ENCODE measurements at places on chromosomes 6 and 20.

GRCh38 chr6:16028966-16029365 lies 99.9 kb upstream of the MYLIP start:
- DNase-seq: peak; percentile 1

- peak; percentile 41 for DNase-seq
These were observed at the start of gene HLA-DMB for GRCh38 chr6:32940656-32941213. Gene HLA-DMB (minus strand): TSS chr6:32941028. CDS start chr6:32940807, 221 bp downstream.

DNA sequence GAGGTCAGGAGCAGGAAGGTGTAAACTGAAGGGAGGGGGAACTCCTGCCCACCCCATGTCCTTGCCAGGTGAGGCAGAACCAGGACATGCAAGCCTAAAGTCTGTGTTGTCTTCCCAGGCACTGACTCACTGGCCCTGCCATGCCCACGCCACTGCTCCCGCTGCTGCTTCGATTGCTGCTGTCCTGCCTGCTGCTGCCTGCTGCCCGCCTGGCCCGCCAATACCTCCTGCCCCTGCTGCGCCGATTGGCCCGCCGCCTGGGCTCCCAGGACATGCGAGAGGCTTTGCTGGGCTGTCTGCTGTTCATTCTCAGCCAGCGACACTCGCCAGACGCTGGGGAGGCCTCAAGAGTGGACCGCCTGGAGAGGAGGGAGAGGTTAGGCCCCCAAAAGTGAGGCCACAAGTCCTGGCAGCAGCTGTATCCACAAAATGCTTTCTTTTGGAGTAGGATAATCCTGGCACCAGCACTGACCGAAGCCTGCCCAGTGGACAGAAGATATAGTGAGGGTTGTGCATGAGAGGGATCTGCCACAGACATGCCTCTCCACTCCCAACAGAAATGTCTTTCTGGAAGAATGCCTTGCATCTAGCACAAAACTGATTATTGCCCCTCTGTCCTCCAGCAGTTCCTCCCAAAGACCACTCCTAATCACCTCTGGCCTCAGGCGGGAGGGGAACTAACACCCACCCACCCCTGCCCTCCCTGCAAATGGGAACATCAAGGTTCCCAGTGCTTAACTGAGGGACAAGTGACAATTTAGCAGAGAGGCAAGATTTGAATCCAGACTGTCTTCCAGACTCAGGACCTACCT lies 812 bp downstream of the MYMX start:
- no peak for DNase-seq

DNA sequence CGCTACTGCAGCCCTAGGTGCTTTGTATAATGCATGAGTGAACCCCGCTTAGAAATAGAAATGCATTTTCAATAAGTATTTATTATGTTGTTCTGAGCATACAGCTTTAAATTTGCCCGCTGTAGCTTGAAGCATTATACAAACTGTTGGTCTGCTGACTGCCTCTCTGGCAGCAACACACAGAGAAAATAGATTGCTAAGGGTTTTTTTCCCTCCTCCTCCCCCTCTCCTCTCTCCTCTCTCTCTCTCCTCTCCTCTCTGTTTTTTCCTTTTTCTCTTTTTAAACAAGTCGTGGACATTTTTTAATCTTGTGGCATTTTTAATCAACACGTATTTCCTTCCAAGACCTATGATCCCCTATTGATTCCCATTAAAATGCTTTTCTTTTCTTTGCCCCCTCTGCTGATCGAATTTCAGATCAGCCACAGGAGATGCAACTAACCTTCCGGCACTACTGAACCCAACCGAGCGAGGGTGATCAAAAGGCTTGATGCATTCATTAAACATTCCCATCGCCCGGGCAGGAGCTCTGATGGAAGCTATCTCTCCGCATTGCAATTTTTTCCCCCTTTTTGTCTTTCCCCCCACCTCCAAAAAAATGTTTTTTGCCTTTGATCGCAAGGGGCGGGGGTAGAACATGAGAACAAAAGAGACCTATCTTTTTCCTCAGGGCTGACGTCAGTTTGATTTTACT lies 90.7 kb upstream of the ARID1B start:
- peak; percentile 38 for DNase-seq

DNA sequence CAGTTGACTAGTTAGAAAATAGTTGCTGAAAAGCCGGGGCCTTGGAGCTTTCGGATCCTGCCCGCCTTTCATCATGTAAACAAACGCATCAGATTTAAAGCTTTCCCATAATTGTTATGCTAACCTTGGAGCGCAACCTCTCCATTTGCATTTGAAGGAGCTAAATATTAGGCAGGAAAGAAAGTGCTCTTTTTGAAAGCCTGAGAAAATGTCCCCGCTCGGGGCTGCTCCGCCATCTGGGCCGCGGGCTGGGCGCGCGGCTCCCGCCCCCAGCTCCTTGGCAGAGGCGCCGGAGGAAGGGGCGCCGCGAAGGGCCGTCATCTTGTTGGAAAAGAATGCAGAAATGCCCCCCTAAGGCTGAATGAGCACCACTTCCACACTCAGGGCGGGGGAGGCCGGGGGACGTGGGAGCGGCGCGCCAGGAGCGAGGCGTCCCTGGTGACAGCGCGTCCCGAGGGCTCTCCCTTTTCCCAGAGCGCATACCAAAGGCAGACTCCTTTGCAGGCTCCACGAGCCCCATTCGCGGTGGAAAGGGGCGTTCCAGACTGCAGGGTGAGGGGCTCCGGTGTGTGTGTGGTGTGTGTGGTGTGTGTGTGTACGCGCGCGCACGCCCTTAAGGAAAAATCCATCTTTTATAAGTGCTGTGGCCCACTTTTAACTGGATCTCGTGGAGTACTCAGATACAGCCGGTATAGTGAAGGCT lies 145.6 kb upstream of the ID4 start:
- no peak for DNase-seq

DNA sequence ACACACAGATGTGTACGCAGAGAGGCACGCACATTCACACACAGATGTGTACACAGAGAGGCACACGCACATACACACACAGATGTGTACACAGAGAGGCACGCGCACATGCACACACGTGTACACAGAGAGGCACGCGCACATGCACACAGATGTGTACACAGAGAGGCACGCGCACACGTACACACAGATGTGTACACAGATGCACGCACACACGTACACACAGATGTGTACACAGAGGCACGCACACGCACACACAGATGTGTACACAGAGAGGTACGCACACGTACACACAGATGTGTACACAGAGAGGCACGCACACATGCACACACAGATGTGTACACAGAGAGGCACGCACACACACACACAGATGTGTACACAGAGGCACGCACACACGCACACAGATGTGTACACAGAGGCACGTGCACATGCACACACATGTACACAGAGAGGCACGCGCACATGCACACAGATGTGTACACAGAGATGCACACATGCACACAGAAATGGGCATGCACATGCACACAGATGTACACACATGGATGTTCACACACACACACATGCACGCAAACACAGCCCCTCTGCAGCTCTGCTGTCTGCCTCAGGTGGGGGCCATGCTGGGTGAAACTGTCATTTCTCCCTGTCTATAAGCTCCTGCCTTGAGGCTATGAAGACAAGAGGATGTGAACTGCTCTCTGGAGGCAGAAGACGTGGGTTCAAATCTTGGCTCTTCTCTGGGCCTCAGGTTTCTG lies 14.3 kb upstream of the MYT1 start:
- DNase-seq: no peak

- no peak for DNase-seq
These were observed 150.6 kb downstream of the GJA10 start for GRCh38 chr6:90044833-90045381.

DNA sequence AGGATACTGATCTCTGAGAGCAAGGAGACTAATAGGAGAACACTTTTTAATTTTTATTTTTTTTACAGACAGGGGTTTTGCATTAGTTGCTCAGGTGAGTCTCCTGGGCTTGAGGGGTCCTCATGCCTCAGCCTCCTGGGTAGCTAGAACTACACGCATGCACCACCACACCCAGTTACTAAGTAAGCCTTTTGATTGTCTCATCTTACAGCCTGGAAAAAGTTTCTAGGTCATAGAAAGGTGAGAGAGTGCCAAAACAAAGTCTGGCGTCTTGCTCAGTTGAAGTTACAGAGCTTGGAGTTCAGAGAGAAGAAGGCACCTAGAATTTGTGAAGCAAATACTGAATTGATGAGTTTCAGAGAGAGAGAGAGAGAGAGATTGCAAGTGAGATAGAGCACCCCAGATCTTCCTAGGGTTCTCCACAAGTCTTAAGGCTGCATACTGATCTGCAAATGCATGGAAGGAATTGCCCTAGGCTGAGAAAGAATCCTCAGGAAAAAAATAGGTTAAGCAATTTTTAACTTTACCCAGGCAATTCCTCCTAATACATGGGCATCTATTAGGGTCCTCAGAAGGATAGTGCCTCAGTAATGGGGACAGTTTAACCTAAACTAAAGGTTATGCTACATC lies 37.6 kb upstream of the PHIP start:
- no peak for DNase-seq

DNA sequence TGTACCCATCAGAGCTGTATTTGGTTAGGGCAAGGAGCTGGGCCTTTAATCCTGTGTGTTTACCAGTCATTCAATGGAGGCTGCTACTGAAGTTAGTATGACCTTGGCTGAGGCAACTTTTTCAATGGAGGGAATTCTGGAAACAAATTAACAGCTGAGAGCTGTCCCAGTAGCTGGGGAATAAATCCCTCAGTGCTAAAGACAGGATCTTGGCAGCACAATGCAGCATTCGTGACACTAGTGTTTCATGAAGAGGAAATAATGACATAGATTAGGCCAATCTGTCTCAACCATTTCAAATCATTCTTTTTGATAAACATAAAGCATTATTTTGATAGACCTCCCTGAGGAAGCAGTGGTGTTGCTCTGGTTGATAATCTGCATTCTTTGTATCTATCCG lies 42.9 kb downstream of the GRM1 start:
- DNase-seq: no peak

DNA sequence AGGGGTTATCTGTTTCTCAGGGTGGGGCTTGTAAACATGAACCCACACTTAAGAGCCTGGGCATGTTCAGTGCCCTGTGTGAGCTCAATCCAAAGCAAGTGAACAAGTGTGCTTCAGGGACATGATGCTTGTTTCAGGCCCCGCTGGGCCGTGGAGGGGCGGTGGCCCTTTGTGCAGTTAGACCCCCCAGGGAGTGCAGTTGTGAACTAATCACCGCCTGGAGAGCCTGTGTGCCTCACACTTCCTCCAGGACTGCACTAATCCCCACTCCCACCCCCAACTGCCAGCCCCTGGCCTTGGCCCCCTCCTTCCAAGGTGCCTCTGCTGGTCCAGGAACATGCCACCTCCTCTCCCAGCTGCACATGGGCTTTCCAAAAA lies 58.1 kb downstream of the RREB1 start:
- no peak for DNase-seq

- DNase-seq: no peak
These were observed 851.0 kb upstream of the EPHA7 start for GRCh38 chr6:94270091-94270948.

GRCh38 chr6:130994319-130995097 lies 68.5 kb downstream of the EPB41L2 start:
- no peak for DNase-seq

DNA sequence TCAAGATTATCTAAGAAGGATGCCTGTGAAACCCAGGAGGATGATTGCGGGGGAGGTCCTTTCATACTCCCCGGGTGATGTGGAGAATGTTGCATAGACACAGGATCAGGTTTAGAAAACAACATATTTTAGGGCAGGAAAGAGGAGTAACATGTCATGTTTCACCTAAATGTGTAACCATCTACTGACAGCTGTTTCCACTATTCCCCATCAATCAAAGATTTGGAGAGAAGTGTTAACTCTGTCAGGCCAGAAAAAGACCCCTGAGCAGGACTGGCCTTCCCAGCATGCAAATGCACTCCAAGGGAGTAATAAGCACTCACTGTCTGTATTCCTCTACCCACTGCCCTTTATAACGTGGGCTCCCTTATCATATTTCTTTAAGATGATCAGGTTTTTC lies 148.0 kb upstream of the KCNK16 start:
- no peak for DNase-seq

- no peak for DNase-seq
These were observed 110.8 kb upstream of the SCP2D1 start for GRCh38 chr20:18702736-18703135.

GRCh38 chr6:136738692-136739057 lies 53.6 kb downstream of the MAP3K5 start:
- DNase-seq: no peak

DNA sequence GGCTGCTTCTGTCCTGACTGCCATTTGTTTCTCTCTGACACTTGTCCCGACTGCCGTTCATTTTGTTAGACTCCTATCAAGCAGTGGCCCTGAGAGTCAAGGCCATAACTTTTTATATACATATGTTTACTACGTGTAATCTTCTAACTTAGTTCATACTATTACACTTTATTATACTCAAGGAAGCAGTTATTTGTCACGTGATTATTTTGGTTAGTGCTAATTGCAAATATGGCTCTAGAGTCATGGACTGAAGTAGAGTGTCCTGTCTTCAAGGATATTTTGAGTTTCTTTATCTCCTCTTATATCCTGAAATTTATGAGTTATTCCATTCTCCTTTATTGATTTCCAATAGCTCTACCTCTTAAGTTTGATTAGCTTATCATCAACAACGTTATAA lies 294.2 kb upstream of the RNF217 start:
- DNase-seq: no peak

- DNase-seq: no peak
These were observed 25.7 kb downstream of the EPHA7 start for GRCh38 chr6:93393554-93394074.

GRCh38 chr20:53847139-53847836 lies 223.1 kb downstream of the BCAS1 start:
- DNase-seq: no peak

GRCh38 chr6:44245912-44246662 lies 814 bp upstream of the HSP90AB1 start:
- peak; percentile 92 for DNase-seq

GRCh38 chr20:2305029-2305428 lies 9.2 kb downstream of the TGM3 start:
- no peak for DNase-seq

DNA sequence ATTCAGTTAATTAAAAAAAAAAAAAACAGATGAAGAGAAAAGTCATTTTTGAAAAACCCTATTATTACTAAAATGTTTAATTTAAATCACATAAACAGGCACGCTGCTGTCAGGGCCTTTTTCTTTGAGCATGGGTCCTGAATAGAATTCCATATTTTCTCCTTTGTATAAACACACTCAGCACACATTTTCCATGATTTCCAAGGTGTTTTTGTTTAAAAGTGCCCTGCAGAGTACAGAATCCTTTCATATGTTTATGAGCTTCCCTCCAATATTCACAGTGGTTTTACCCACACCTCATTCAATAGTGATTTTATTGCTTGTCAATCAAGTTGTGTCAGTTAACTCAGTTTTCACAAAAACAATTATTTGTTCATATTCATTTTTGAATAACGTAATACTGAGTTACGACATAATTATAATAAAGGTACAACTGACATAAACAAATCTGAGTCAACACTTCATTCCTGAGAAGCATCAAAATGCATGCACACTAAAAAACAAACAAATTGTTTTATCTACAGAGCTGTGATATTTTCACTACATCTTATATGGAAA lies 15.2 kb downstream of the SLC35B3 start:
- no peak for DNase-seq

Data from activated CD4-positive, alpha-beta T cell treated with anti-CD3 and anti-CD28 coated beads, Interleukin-2, amount 50 U/mL, for 48 hours (primary cell).